GDM1 (cell line): ENCODE measurements at places on chromosomes 6 and 20.

DNA sequence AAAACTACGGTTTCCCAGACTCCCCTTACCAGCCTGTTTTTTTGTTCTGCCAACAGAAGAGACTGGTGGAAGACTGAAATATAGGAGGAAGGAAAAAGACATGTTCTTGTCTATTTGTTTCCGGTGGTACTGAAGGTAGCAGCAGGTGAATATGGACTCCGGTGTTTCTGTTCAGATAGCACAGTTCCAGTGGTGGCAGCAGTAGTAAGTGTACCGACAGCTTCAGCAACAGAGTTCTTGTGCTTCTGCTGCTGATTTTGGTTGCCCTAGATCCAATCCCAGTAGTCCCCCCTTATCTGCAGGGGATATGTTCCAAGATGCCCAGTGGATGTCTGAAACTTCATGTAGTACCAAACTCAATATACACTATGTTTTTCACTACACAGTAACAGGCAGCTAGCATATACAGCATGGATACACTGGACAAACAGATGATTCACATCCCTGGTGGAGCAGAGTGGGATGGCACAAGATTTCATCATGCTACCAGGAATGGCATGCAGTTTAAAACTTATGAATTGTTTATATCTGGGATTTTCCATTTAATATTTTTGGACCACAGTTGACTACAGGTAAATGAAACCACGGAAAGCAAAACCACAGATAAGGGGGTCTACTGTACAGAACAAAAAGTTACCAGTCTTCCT lies 301.8 kb downstream of the BTBD9 start:
- DNase-seq = no peak

DNA sequence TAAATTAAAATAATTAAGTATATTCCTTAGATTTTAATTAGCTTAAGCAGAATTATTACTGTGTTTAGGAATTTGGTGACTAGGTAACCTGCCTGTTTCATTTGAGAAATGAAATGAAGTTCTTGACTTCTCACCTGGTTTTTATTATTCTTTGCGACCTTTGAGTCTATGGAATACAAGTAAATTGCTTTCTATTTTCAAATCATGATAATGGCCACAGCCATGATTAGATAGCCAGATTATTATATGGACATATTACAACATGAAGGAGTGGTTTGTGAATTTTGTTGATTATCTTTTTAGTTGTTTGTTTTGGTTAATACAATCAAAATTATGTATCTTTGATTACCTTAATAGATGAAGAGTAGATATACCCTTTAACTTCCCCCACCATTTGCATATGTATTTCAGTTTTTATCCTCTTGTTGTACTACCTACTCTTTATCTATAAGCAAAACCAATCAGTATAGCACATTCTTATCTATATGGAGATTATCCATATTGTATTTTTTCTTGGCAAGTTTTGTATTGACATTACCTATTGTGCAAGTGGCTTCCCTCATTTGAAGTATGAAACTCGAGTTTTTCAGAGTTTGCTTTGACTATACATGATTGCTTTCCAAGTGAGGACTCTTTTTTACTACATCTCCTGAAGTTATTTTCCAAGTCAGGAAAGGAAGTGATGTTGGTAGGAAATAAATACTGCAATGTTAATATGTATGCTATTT lies 47.9 kb downstream of the CD2AP start:
- no peak for DNase-seq

- DNase-seq = no peak
Observed at GRCh38 chr6:46651006-46651405, 1.6 kb downstream of the CYP39A1 start.

- no peak for DNase-seq
Observed at GRCh38 chr6:118589186-118589585, 41.1 kb downstream of the PLN start.

- DNase-seq = no peak
Observed at GRCh38 chr20:56995635-56996075, 270.8 kb downstream of the BMP7 start.

GRCh38 chr6:13463941-13464340 lies 23.5 kb downstream of the GFOD1 start:
- no peak for DNase-seq

GRCh38 chr6:148193063-148193680 lies 149.5 kb upstream of the SASH1 start:
- no peak for DNase-seq

DNA sequence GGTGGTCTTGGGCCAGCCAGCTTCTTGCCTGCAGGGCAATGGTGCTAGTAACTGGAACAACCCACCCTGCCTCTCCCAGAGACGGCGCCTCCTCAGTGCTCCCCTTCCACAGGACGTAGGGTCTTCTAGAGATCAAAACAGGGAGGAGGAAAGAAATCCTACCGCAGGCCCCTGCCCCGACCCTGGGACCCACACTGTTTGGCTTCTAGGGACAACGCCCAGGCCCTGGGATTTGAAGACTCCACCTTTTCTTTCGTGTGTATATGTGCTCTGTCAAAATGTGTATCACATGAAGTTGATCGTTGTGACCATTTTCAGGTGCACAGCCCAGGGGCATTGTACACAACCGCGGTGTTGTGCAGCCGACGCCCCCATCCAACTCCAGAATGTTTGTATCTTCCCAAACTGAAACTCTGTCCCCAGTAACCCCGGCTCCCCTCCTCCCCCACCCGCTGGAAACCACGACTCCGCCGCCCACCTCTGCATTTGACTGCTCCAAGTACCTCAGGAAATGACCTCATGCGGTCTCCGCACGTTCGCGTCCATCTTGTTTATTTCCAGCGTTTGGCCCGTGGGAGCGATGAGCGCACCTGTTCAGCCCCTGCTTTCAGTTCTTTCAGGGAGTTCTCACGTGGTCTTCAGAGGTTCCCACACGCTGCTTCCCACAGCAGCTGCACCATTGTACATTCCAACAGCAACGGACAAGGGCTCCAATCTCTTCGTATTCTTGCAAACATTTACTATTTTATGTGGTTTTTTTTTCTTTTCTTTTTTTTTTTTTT lies 3.4 kb upstream of the BHLHE23 start:
- DNase-seq = peak; percentile 11

DNA sequence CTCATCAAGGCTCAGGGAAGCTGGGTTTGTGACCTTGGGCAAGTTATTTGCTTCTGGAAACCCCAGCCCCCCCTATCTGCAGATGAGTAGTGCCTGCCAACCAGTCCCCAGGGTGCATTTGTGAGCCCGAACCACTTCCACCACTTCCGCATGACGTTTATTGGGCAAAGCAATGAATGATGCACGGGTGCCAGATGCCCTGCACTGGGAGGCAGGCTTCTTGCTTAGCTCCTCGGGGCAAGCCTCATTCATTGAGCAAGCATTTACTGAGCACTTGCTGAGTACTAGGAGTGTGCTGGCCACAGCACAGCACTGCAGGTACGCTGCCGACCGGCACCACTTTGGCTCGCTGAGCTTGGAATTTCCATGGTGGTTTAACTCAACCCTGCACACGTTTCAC lies 60.2 kb downstream of the GNAS-AS1 start:
- no peak for DNase-seq

GRCh38 chr6:128740951-128741350 lies 142.0 kb upstream of the LAMA2 start:
- no peak for DNase-seq

GRCh38 chr6:169999367-169999766 lies 247.9 kb downstream of the ERMARD start:
- DNase-seq = no peak

DNA sequence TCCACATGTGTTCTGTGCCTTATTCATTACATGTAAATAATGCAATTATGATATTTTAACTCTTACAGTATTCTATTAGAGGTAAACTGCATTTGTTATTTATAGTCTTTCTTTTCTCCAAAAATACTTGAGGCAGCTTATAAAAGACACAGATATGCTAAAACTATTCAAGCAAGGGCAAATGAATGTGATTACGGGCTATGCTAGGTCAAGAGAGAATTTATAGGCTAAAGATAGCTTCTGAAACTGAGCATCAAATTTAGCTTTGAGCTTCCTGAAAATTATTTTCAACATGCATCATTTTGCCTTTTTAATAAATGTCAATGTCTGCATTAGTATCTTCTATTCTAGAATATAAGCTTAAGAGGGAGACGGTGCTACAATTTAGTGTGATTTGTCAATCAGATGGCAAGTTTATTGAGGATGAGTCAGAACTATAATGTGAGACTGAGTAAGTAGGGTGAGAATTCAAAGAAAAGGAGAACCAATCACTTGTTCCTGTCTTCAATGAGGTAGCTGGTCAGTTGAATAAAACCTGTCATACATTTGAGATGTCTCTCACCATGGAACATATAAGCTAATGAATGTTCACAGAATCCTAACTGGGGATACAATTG lies 669.4 kb upstream of the CITED2 start:
- DNase-seq = no peak

DNA sequence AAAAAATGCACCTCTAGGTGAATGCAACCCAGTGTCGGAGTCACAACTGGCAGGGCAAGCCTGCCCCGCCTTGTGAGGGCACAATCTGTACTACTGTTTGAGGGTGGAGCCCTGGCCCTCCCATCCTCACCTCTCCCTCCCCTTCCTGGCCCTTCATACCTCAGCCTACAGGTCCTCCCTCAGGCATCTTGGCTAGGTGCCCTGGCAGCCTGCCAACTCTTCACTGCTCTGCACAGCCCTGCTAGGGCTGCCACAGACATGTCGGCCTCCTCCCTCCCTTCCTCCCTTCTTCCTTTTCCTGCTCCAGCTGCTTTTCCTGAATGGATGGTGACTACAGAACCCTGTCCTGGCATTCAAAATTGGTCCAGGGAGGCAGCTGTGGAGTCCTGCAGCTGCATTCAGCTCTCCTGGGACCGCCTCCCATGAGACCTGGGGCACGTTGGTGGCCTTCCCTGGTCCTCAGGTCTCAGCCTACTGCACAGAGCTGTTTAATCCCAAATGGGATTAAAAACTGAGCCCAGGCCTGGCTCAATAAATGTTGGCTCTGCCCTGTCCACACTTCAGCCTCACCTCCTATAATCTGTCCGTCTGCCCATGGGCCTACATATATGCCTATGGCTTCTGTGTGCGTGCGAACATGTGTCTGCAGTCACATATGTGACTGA lies 52.7 kb downstream of the CDH22 start:
- no peak for DNase-seq

DNA sequence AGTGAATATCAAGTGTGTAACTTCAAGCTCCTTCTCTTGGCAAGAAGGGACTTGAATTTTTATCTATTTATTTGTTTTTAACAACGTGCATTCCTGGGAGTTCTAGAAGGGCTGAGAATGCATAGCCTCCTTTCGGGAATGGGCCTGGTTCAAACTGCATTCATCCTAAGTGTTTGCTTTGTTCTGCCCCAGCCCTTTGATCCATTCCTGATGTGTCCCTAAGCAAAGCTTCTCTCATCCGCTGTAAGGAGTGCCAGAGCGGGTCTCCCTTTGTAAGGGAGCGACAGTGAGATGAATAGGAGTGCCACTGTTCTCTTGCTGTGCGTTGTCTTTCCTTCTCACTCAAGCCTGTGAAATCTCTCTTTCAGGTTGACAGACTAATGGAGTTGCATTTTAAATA lies 61.0 kb upstream of the VSTM2L start:
- no peak for DNase-seq

DNA sequence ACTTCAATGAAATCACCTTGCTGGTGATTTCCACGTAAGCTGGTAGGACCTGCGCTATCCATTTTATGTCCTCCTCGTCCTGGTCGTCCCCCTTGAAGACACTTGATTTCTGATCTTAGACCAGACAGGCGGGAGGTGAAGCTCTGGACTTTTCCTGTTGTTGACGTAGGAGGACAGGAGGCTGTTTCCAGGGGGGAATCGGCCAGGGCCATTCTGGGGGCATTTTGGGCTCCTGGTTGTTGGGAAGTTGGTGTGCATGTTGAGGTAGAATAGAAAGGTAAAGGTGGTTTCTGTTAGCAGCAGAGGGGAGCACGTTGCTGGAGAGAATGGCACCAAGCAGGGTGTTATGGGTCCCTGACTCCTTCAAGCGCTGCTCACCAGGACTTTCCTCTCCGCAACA lies 56.0 kb downstream of the GMPR start:
- no peak for DNase-seq

DNA sequence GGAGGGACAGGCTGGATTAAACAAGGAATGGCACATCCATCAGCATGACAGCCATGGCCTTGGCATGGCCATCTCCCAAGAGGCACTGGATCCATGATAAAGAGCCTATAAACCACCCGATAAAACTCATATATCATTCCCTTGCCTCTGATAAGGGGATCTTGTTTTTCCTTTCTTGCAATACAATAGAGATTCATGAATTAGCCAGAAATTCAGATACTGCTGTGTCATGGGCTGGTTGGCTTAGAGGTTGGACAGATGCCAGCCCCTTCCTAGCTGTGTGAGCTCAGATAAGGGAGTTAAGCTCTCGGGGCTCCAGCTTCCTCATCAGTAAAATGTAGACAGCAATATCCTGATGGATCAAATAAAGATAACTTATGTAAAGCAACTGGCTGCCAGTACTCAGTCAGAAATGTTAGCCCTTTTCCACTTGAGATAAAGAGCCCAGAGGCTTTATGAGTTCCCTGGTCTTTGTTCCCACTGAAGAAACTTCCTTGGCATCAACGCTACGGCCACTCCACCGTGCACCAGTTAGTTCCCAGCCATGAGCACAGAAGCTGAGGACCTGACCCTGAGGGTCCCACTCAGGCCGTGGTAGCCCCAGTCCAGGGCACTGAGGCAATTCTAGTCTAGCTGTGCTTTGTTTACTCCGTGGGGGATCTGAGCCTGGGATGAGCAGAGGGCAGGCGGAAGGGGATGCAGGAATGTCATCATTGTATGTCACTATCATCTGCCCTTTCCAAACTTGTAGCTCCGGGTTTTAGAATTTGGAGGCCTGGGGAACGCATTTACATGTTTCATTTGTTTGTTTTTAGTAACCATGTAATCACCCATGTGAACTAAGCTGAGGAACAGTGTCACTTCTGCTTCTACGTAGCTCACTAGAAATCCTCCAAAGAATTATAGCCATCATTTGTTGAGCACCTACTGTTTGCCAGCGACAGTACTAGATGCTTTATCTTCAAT lies 67.2 kb upstream of the TBC1D7 start:
- DNase-seq = peak; percentile 90

- DNase-seq = no peak
Observed at GRCh38 chr6:164152611-164153010, 738.1 kb downstream of the QKI start.

- DNase-seq = peak; percentile 73
Observed at GRCh38 chr20:32674362-32674789, 635 bp upstream of the C20orf203 start.

GRCh38 chr20:10497791-10498190 lies 62.7 kb downstream of the SLX4IP start:
- DNase-seq = no peak

DNA sequence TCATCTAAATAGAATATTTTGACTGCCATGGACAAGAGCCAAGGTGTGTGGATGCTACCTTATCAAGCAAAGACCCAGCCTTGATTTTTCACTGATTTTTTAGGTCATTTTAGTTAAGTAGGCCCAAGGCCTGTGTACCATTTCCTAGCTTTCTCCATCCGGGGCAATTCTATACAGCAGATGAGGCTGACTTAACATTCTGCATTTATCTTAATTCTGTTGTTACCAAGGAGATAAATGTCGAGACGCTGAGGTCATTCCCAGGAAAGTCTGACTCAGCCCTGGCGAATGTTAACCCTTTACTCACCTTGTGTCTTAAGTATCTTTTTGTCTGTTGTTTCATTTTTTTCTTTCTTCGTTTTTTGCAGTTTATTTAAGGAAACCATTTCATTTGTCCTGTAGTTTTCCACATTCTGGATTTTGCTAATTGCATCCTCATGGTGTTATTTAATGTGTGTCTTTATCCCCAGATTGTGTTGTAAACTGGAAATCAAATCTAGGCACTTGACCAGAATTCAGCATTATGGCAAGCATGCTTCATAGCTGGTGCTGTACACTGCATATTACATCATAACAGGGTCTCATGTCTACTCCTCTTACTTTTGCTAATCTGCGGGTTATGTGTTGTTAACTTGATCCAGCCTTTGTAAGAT lies 277.0 kb downstream of the CDKAL1 start:
- no peak for DNase-seq
